MM.1S (cell line): ENCODE measurements at places on chromosomes 3 and 15.
A peak's percentile ranks its signal among the peaks of the same experiment; 100 is the strongest.

DNA sequence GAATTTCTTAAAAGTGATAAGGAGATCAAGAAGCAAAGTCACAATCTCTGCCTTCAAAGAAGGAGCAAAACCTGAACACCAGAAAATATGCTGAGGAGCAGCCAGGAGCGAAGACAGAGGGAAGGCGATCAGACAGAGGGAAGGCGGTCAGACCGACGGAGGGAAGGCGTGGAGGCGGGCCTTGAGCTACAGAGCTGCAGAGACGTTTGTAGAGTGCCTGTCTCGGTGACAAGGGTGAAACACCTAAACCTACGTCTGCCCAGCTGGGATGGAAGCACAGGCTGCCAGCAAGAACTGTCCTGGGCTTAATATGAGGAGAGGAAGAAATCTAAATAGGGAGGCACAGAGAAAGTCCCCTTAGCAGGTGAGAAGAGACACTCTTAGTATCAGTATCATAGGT, 476.0 kb downstream of the OCA2 start:
- peak; percentile 78 for DNase-seq

GRCh38 chr15:40333922-40334492, 6.7 kb downstream of the CCDC9B start:
- DNase-seq, result no peak

DNA sequence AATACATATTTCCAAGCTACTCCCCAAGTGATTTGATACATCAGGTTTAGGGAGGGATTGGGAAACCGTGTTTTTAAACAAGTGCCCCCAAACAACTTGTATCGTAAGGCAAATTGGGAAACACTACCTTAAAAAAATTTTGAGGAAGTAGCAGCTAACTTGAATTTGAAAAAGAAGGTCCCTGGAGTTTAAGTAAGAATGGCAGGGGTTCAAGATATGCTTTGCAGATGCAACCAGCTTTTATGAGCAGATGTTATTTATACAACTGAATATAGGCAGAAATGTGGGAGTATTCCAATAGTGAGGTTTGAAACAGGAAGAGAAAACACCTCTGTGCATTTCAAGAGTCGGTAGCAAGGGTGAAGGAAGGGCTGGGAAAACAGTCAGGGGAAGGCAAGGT, 139.6 kb downstream of the IL20RB start:
- DNase-seq, result no peak

GRCh38 chr3:174363256-174363655, 495.9 kb upstream of the NAALADL2 start:
- DNase-seq, result no peak

- no peak for DNase-seq
Observed at GRCh38 chr3:52289747-52290595, 2.3 kb downstream of the GLYCTK start.

- DNase-seq, result no peak
Observed at GRCh38 chr15:55893852-55894251, 99.6 kb downstream of the NEDD4 start.

GRCh38 chr3:9108876-9109567, 140.4 kb downstream of the SRGAP3 start:
- DNase-seq, result no peak
